ENCODE measurements at places on chromosomes 12 and 14.

GRCh38 chr12:49349266-49349665 is 2.6 kb downstream of the DNAJC22 start:
- no peak for DNase-seq

DNA sequence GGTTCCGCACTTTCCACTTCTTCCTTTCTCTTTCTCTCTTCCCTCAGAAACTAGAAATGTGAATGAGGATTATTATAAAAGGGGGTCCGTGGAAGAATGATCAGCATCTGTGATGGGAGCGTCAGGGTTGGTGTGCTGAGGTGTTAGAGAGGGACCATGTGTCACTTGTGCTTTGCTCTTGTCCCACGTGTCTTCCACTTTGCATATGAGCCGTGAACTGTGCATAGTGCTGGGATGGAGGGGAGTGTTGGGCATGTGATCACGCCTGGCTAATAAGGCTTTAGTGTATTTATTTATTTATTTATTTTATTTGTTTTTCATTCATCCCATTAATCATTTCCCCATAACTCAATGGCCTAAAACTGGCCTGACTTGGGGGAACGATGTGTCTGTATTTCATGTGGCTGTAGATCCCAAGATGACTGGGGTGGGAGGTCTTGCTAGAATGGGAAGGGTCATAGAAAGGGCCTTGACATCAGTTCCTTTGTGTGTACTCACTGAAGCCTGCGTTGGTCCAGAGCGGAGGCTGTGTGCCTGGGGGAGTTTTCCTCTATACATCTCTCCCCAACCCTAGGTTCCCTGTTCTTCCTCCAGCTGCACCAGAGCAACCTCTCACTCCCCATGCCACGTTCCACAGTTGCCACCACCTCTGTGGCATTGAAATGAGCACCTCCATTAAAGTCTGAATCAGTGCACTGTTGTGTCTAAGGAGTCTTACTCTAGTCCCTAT is 4.6 kb upstream of the ATN1 start:
- no peak for DNase-seq

DNA sequence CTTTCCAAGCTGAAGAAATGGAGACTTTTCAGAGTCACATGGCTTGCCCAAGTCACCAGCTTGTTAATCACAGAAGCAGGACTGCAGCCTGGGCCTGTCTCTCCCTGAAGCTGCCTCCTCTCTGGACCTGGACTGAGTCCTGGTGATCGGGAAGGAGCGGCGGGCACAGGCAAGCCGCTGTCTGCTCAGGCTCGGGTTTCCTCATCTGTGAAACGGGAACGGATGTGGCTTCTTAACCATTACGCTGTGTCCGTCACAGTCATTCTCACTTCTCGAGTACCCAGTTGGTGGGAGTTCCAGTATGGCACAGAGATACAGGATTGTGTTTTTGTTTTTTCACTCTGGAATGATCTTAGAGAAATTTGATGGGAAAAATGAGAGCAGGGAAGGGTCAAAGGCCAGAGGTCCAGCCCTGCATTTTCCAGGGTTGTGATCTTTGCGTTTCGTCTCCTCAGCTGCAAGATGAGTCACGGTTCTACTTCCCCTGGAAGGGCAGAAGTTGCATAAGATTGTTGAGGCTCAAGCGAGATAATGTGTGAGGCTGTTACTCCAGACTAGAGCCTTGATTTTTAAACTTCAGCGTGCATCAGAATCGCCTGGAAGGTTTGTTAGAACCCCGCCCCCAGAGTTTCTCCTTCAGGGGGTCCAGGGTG is 7.6 kb upstream of the LRTM2 start:
- DNase-seq, result no peak

DNA sequence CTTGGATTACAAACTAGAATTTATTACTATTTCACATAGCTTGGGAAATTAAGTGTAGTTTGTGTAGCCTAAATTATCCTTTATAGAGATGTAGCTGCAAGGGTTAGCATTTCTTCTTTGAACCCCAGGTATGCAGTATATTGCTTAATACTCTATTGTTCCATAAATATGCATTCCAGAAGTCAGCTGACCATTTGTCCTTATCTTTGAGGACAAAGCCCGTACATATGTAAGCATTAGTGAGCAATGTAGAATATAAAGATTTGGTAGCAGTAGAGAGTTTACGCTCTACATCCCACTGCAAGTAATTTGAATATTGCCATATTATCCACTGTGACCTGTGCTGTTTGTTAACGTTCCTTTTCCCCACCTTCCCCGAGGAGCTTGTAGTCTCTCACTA is 26.9 kb downstream of the PPM1A start:
- no peak for DNase-seq

DNA sequence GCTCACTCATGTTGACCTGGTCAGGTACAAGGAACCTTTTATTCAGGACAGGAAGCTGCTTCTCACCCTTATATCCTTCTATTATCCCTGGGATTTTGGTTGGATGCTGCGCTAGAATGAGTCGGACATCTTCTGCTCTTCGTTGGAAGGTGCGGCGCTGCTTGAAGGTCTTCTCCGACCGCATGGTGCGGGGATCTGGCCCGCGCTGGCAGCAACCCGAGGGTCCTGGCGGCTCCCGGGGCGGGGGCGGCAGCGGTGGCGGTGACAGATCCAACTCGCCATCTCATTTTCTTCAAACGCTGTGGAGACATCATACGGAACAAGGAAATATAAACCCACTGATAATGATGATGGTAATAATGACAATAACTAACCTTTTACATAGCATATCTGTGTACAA is 126.3 kb downstream of the ATXN7L3B start:
- DNase-seq, result no peak

DNA sequence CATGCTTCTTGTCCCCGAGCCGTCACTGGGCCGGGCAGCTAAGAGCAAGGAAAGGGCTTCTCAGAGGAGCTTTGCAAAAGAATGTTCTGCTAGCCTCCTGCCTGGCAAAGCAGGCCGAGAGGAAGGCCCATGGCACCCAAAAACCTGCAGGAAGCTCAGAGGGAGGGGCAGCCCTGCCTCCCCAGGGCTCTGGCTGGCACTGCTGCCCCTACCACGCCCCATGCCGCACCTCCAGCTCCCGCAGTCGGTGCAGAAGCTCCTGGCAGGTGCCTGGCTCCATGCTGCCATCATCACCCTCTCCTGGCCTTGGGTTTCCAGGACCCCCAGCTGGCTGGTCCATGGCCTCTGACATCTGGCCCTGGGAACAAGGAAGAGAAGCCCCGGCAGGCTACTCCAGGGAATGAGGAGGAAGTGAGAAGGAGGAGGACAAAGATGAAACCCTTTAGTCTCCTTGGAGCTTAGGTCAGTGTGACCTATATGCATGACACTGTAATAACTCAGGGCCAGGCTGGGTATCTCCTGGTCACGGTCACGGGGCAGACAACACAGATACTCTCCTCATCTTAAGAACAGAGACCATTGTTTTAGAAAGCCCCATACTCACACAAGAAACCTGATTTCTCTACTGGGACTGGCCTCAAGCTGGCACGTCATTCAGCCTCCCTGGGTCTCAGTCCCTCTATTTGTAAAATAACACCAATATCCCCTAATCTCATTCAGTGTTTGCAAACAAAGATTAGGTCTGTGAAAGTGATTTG is 24.3 kb downstream of the NCKAP5L start:
- DNase-seq, result no peak

DNA sequence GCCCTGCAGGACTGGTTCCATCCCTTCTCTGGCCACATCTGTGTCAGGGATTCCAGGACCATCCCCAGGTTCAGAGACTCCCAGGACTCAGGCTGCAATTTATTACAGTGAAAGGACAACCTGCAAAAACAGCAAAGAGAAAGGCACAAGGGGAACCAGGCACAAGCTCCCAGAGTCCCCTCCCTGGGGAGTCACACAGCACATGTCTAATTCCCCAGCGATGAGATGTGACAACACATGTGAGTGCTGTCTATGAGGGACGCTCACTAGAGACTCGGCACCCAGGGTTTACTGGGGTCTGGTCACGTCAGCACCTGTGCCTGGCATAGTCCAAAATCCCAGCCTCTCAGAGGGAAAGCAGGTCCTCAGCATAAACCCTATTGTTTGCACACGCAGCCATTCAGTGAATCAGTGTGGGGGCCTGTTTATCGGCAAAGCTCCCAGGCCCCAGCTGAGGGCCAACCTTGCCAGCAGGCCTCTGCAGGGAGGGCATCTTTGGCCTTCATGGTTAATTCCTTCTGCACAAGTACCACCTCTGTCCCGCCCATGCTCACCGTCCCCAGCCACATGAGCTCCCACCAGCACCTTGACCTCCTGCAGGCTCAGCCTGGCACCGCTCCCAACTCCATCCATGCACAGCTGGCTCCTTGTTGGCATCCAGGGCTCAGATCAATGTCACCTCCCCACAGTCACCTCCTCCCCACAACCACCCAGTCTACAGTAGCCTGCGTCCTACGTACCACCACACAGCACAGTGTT is 198.9 kb upstream of the SFSWAP start:
- no peak for DNase-seq

DNA sequence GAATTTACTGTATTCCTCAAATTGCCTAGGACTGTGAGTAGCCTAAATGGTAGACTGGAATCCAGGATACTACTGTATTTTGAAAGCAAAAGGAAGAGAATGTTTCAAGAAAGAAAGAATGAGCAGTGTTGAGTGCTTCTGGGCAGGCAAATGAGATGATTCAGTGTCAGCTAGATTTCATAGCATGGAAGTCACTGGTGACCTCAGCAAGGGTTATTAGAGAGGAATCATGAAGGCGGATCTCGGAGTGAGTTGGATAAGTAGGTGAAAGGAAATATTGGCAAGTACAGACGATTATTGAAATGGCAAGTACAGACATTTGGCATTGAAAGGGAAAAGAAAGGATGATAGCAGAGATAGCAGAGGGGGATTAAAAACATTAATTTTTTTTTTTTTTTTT is 27.1 kb downstream of the VRK1 start:
- no peak for DNase-seq

GRCh38 chr14:75236901-75237419 is 41.7 kb upstream of the FOS start:
- no peak for DNase-seq

GRCh38 chr12:7716381-7716780 is 5.1 kb downstream of the DPPA3 start:
- no peak for DNase-seq

GRCh38 chr12:130965214-130965613 is 11.5 kb downstream of the ADGRD1 start:
- DNase-seq, result no peak

GRCh38 chr12:82398879-82399278 is 40.5 kb downstream of the METTL25 start:
- no peak for DNase-seq

DNA sequence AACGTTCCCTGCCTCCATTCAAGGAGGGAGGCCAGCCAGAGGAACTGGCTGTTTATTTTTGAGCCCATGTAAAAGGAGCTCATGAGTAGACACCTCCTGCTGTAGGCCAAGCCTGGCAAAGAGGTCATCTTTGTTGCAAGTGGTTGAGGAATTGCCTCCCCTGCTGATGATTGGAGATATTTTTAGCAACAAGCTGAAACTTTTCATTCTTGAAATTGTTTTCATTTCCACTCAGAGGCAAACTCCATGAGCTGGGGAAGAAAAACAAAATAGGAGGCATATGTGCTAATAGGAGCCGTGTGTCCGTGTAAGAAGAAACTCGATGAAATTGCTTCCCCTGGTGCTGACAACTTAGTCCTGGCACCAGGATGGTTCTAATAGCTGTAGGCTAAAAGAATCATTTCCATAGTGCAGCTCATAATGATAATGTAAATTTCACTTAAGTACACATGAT is 440.1 kb upstream of the FAR2 start:
- no peak for DNase-seq

- DNase-seq, result no peak
Measured at GRCh38 chr14:35503646-35504045, 30.3 kb upstream of the INSM2 start.

DNA sequence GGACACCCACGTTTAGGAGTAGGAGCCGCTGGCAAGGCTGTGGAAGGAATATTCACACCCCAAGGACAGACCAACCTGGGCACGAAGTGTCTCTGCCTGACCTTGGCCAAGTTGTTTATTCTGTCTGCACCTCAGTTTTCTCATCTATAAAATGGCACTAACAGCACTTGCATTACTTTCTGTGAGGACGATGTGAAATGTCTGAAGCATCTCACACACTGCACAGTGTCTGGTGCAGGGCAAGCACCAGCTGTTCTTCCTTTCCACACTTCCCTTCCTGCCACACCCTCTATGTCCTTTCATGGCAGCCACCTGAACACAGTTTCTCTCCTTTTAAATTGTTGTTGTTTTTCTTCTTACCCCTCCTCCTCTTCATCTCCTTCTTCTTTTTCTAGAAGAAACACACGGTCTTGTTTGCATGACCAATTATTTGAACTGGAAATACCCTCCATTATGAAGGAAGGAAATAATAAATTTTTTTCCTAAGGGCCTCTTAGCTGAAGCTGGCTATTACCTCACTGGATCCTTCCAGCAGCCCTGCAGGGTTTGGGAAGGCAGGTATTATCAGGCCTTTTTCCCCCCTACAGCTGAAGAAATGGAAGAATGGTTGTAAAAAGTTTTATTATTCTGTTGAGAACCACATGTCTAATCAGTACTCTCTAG is 42.9 kb upstream of the ATP23 start:
- no peak for DNase-seq

DNA sequence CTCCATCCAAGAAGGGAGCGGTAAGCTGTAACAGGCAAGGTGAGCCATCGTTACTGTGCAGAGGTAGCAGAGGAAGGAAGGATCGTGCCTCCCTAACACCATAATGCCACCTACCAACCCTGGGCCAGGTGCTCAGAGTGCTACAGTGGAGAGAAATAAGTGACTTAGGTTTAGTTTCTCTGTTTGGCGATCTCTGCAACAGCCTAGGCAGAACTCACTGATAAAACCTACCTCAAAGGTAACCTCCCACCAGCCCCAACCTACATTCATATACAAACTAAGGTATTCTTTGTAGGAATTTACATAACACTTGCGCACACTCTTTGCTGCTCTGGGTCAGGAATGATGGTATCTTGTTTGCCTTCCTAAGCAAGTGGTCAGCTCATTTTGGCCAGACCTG is 93.4 kb upstream of the TMEM132D start:
- DNase-seq, result no peak

DNA sequence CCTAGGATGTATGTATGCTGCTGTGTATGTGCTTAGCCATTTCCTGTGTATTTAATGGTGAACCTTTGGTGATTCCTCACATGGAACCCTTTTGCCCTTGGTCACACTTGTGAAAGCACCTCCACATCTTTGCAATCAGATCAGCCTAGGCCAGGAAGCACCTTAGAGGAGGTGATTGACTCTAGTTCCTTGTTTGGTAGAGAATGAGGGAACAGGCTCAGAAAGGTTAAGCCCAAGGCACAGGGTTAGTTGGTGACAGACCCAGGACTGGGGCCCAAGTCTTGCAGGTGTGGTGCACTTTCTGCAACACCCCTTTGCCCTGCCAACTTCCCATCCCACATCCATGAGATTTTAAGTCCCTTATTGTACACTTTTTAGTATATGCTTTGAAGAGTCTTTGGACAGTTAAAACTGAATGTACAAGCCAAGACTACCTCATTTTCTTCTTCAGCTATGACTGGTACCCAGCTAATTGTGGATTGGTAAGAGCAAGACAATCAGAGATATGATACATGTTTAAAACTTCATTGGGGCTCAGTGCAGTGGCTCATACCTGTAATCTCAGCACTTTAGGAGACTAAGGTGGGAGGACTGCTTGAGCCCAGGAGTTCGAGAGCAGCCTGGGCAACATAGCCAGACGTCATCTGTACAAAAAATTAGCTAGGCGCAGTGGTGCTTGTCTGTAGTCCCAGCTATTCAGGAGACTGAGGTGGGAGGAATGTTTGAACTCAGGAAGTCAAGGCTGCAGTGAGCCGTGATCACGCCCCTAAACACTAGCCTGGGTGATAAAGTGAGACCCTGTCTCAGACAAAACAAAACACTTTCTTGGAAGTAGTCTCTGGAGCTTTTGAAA is 71.1 kb downstream of the RASSF3 start:
- DNase-seq, result no peak

GRCh38 chr14:65414961-65415589 is 2.5 kb downstream of the FUT8 start:
- DNase-seq, result no peak

Measured in stimulated activated CD8-positive, alpha-beta memory T cell treated with anti-CD3 and anti-CD28 coated beads, Interleukin-15, amount 100 ng/mL, for 48 hours (primary cell).